ENCODE measurements at places on chromosomes 1 and 21.
A peak's percentile ranks its signal among the peaks of the same experiment; 100 is the strongest.

GRCh38 chr1:176494436-176494835, 31.5 kb downstream of the PAPPA2 start:
- no peak for DNase-seq

DNA sequence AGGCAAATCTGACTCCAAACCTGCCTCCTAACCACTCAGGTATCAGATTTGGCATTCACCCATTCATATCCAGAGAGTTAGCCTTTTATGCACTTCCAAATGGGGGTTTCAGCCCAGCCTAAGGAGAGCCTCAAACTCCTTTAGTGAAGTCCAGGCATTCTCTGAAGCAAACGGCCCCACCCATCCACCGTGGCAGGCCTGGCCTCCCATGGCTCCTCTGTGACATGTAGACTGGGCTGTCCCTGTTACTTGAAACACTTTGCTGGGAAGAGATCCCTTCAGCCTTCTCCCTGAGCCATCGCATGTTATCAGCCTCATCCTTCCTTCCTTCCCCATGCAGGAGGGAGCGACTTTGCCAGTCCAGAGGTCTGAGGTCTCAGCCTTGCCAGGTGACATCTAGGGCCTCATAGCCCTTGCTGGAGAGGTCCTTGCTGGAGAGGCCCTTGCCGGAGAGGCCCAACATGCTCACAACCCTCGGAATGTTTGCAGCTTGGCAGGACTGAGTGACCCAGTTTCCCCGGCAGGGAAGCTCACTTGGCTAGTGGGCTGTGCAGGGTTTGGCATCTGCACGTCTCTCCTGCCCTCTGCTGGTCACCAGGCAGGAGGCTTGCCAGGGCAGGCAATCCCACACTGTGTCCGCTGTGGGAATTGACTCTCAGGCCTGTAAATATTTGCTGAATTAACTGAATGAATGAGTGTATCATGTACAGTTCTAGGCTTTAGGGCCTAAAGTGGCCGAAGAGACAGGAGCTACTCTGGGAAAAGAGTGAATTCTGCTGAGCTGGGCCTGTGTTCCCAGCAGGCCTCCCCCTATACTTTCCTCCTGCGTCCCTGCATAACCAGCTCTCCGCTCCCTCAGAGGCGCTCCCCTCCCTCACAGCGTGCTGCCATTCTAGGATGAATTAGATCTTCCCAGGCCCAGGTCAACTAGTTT, 26.7 kb upstream of the RBM15 start:
- peak; percentile 72 for DNase-seq

DNA sequence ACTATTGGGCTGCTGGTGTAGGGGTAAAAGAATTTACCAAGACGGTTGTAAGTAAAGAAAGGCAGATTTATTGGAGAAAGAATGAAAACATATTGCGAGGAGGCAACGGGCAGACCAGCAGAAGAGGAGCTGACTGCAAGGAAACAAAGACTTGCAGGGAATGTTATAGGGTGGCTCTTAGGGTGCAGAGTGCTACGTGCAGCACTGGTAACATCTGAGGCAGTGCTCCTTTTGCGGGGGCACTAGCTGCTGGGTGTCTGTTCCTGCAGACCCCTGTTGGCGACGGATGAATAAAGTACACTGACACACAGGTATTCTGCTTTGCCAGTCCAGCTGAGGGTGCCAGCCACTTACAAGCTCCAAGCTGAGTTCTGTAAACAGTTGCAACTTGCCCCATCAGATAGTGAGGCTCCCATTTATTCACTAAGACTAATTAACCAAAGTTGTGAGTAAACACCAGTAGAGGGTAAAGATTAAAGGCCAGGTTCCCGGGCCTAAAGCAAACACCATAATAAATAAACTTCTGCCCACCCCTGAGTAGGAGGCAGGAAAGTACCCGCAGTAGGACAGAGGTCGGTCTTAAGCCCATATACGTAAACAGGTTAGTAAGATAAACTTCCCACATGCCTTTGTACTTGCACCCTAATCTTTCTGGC, 140.2 kb upstream of the KCNK1 start:
- DNase-seq: no peak

- DNase-seq: no peak
Observed at GRCh38 chr1:231139659-231140654, 21.9 kb upstream of the TRIM67 start.

GRCh38 chr1:154886281-154887015, 16.4 kb upstream of the KCNN3 start:
- DNase-seq: no peak

- peak; percentile 62 for DNase-seq
Observed at GRCh38 chr1:50930965-50931737, 28.9 kb downstream of the FAF1 start.

- DNase-seq: peak; percentile 27
Observed at GRCh38 chr21:18384771-18385170, 18.8 kb downstream of the TMPRSS15 start.

DNA sequence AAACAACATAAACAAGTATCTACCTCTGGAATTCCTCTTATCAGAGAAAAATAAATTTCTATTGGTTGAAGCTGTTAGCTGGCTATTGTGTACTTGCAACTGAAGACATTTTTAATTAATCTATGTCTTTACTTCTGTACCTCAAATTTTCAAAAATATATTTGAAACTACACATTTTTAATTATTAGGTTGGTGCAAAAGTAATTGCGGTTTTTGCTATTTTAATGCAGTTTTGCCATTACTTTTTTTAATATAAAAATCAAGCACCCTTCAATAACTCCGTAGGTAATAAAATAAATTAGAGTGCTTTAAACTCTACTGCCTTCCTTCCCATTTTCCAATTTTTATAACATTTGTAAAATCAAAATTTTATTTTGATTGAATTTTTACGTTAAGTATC, 262.1 kb upstream of the DUSP10 start:
- no peak for DNase-seq

GRCh38 chr1:178323067-178323466, 173.7 kb downstream of the CLEC20A start:
- DNase-seq: no peak

GRCh38 chr1:204587621-204588020, 71.4 kb downstream of the MDM4 start:
- DNase-seq: no peak

DNA sequence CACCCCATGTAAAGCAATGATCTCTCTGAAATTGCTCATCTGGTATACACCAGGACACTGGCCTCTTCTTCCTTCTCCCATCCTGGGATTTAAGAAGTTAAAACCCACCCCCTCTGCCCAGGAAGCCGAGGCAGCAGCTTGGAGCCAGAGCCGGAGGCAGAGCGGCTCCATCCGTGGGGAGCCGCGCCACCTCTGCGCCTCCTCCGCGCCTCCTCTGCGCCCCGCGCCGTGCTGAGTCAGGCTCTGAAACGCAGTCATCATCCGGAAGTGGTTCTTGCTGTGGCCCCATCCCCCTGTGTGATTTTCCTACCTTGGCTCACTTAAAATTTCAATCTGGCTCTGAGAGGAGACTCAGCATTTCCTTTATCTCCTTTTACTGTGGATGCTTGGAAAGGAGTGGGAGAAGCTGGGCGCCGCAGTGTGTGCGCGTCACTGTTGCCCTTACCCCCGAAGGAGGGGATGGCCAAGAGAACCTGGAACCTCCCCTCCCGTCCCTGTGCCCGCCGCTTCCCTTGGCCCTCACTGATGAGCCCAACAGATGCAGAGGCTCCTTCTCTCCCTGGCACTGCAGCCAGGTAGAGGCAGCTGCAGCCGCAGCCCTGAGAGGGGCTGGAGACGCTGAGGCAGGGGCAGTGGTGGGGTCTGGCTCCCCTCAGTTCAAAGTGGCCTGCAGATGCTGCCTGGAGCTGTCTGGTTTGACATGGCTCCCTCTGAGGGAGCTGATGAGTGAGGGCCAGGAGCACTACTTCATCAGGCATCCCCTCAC, 15.3 kb upstream of the NPHP4 start:
- no peak for DNase-seq

- DNase-seq: no peak
Observed at GRCh38 chr1:210347112-210347511, 18.4 kb downstream of the HHAT start.

DNA sequence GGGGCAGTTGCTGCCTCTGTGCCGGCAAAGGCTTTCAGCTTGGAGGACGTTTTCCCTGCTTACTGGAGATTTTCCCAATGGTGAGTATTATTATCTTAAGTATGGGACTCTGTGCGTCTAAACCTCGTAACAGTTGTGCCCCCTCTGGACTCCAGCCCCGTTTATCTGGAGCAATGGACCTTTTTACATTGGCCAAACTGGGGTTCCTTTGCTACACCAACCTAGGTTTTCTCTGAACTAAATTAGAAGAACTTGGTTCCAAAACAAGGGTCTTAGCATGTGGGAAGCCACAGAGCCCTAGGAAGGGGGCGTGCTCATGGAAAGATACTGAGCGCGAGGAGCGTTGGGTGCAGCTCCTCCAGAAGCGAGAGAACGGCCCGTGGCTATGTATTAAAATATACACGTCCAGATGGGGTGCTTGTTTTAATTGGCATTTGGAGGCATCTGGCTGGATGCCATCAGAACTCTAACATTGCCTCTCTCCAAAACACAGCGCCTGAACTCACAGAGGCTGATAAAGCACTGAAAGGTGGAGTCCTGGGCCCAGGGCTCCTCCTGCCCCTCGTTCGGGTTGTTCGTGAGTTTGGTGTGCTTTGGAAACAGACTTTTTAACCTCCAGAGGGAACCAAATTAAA, 28.4 kb downstream of the POFUT2 start:
- no peak for DNase-seq

GRCh38 chr1:87560601-87561360, 232.1 kb downstream of the LMO4 start:
- DNase-seq: no peak

GRCh38 chr1:15290382-15290781, 43.4 kb downstream of the FHAD1 start:
- peak; percentile 36 for DNase-seq

- no peak for DNase-seq
Observed at GRCh38 chr1:227240983-227241382, 77.3 kb downstream of the CDC42BPA start.

- DNase-seq: no peak
Observed at GRCh38 chr21:42127164-42128150, 56.3 kb downstream of the UMODL1 start.

DNA sequence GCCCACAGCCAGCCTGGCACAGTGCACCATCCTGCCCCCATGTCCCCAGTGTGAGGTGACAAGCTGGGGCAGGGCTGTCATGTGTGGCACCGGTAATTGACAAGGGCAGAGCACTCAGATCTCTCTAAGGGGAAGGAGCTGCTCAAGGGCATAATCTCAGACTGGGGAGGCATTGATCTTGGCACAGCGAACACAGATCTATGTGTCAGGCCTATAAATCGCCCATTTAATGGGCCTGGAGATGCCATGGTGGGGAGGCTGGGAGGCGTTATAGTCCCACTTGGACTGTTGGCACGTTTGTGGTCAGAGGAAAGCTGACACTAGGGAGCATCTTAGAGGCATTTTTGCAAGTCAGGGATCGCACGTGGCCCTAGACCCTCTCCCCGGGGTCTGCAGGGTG, 594.1 kb downstream of the PTPRU start:
- DNase-seq: no peak

GRCh38 chr21:17270229-17270628, 242.6 kb upstream of the CXADR start:
- peak; percentile 19 for DNase-seq

DNA sequence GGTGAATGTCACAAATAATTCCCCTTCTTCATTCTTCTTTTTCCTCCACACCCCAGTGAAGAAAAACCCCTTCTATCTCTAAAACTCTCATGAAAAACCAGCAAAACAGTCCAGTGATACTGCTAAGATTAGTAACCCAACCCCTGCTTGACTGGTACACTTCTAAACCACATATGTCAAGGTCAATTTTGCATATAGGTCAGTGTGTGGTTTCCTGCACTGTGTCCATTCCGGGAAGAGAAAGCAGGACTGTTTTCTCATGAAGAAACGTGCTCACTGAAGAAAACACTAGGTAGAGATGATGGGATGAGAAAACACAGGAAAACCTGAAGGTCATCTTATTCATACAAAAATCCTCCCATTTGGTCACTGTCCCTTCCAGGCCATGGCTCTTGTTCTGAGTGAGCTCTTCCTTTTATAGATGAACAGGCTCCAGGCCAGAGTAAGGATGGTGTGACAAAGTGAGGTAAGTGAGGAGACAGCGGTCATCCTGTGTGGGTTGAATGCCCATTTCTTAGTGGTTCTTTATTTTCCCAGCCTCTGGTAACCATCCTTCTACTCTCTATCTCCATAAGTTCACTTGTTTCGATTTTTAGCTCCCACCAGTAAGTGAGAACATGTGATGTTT, 122.7 kb downstream of the FASLG start:
- no peak for DNase-seq

- no peak for DNase-seq
Observed at GRCh38 chr1:216670118-216670883, 52.9 kb downstream of the ESRRG start.

GRCh38 chr1:6200188-6200809, 904 bp upstream of the RPL22 start:
- DNase-seq: peak; percentile 58

GRCh38 chr21:14533499-14534428, 12.4 kb downstream of the SAMSN1 start:
- DNase-seq: peak; percentile 57

GRCh38 chr1:36516372-36517010, 33.8 kb upstream of the CSF3R start:
- peak; percentile 79 for DNase-seq

DNA sequence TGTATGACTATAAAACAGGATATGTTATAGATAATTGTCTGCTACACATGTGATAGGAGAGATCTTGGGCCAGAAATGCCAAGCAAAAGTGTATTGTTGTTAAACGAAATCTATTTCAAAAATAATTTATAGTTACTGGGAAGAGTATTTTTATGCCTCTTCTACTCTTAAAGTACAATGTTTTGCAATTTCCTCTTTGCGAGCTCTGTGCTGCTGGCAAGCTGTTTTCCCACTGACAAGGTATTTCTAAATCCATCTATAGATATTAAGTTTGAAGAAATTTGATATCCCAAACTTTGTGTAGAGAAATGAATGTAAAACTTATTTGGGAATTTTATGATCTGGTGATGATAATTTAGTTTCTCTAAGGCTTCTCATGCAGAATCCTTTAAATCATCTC, 63.3 kb upstream of the PTGFR start:
- DNase-seq: no peak

- peak; percentile 81 for DNase-seq
Observed at GRCh38 chr1:45512641-45513054, 9.0 kb downstream of the PRDX1 start.

DNA sequence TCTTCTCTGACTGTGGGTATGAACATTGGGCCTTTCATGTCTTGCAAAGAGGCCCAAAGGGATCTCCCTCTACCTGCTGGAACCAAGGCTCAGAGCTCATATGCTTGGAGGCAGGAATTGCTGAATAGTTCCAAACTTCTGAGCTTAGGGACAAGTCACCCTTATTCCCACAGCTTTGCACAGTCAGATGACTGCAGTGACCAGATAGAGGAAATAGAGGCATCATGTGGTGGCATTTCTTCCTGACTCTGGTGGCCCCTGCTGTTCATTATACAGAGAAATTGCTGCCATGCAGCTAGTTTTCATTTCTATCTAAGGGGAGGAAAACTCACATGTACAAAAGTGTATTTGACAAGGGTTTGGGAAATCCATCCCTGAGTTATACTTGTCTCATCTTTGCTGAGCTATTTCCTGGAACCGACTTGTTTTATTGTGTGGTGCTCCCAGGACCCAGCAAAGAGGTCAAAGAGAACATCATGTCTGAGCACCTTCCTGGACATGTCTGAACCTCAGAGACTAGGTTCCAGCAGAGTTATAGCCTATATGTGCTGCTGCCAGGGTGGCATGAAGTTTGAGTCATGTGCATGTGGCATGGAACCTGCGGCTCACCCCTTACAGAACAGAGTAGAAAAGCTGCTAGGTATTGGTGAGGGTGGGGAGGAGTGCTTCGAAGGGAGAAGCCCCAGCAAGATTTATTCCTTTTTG, 131.2 kb downstream of the PIK3R3 start:
- peak; percentile 17 for DNase-seq

Data from NB4 (cell line).